ENCODE measurements at places on chromosomes 13 and 19.

DNA sequence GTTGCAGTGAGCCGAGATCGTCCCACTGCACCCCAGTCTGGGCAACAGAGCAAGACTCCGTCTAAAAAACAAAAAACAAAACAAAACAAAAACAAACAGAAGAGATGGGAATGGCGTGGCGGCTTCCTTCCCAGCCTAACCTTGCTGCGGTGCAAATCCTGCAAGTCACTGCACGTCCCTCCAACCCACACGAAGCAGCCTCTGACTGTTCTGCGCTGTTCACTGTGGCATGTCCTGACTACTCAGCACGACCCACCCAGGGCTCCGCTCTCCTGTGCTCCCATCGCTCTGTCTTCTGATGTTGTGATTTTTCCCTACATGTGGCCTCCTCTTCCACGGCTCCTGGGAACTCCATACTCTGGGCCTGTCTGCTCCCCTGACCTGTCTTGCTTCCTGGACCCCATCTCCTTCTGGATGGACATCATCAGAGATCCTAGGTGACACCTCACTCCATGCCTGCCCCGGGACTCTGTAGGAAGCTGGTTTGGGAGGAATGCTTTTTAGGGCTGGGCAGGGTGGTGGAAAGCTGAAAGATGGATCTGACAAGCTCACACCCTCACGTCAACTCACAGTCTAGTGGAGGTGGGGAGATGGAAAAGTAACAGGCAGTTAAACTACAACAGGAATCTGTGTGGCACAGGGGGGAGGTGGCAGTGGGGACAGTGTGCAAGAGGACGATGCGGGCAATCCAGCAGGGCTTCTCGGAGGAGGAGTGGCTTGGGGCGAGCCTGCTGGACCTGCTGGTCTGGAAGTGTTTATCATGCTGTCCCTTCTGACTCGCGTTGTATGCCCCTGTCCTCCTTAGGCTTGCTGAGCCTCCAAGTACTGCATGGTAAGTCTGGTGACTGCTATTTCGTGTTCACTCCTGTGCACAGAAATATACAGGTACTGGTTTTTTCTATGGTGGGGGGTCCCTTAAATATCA is 18.8 kb downstream of the ZSCAN5A start:
- DNase-seq: no peak

GRCh38 chr13:79295906-79296706 is 109.9 kb downstream of the RBM26 start:
- DNase-seq: no peak

GRCh38 chr13:25192936-25193335 is 20.8 kb upstream of the AMER2 start:
- DNase-seq: no peak

DNA sequence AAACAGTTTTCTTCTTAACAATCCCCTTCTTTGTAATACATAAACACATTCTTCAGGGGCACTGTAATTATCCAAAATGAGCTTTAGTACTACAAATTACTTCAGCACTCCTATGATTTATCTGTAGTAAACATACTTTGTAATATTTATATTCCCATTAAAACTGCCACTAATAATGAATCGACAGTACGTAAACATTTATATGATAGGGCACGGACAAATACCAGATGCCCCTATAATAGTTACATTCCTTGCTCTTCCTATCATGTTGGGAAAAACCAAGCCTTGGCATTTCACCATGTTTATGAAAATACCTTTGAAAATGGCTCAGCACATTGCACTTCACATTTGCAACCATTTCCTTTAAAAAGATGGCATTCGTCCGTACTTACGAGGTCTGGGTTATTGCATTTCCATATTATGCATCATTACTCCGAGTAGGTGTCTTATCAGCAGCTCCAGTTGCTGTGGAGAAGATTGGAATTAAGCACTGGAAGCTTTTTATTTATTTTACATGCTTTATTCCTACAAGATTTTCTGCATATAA is 1043.4 kb downstream of the DIAPH3 start:
- no peak for DNase-seq

DNA sequence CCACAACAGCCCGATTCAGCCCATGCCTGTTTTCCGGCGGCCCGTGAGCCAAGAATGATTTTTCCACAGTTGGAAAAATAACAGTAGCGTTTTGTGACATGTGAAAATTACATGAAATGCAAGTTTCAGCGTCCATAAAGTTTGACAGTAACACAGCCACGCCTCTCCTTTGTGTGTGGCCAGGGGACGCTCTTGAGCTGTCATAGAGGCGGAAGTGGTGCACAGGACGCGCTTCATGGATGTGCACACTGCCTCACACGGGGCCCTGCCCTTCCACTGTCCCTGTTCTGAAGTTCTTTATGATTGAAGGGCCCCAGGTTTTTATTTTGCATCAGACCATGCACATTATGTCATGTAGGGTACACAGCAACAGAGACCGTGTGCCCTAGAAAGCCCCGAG is 12.4 kb upstream of the ELAVL1 start:
- DNase-seq: peak; percentile 71

DNA sequence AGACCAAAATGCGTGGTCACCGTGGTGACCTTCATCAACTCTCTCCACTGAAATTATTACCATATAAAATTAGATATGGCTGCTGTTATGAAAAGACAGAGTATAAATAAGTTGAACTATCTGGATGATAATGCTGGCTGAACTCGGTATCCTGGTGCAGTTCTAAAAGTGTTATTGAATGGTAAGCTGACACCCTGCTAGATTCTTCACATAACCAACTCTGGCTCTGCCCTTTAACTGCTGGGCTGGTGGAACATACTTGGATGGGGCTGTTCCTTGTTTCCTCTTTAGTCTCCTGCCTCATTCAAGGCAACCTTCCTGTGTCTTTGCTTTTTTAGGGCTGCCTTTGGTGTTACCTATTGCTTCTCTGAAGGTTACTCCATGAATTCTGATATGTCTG is 106.9 kb downstream of the FGF9 start:
- DNase-seq: no peak

- no peak for DNase-seq
Measured at GRCh38 chr13:95508996-95509395, 43.5 kb upstream of the CLDN10 start.

DNA sequence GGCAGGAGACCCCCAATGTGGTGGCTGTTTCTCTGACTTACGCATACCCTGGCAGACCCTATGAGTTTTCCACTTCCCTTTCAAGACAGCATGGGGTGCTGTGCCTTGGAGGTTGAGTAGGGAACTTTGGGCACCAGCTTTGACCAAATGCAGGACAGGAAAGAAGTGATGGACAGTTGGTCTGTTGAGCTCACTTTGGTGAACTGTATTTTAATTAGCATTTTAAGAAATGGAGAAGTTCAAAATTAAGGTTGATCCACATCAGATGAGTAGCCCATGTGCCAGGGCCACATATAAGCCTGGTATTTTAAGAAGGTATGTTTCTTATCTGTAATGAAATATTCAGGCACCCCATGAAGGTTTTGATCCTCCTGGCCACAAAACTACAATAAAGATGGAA is 46.1 kb upstream of the RAP2A start:
- no peak for DNase-seq

- peak; percentile 61 for DNase-seq
Measured at GRCh38 chr19:49475995-49476880, 2.2 kb downstream of the FLT3LG start.

GRCh38 chr13:40384976-40385857 is 281.2 kb downstream of the FOXO1 start:
- no peak for DNase-seq

DNA sequence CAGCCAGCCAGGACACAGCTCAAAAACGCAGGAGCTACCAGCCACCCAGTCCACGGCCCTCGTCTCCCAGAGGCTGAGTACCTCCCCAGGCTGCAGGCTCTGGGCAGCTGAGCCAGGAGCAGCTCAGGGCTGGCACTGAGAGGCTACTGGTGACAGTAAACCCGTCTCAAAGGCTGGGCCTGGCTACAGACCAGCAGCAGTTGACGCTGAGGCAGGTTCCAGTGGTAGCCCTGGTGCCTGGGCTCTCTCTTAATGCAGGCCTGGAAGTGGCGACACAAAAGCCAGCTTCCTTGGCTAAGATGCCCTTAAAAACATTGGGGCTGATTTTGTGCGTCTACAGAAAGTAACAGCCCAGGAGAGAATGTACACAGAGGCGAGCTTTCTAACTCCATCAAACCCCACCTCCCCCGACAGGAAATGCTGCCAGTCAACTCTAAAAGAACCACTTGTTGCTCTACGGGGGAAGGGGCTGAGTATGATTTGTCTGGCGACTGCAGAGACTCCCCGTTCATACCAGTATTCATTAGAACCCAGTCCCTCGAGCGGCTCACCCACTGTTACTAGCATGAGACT is 126.3 kb downstream of the STK24 start:
- DNase-seq: no peak

- peak; percentile 16 for DNase-seq
Measured at GRCh38 chr13:33017323-33017929, 1.2 kb downstream of the KL start.

DNA sequence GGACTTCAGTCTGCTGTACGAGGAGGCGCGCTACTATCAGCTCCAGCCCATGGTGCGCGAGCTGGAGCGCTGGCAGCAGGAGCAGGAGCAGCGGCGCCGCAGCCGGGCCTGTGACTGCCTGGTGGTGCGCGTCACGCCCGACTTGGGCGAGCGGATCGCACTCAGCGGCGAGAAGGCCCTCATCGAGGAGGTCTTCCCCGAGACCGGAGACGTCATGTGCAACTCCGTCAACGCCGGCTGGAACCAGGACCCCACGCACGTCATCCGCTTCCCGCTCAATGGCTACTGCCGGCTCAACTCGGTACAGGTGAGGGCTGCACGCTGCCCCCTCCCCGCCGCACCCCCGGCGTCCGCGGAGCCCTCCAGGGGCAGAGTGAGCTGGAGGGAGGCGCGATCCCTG is 14.6 kb downstream of the KCTD15 start:
- peak; percentile 1 for DNase-seq

GRCh38 chr19:48493718-48494401 is 17.8 kb downstream of the LMTK3 start:
- DNase-seq: no peak

GRCh38 chr19:8388612-8388958 is 1.6 kb upstream of the RAB11B start:
- DNase-seq: no peak

DNA sequence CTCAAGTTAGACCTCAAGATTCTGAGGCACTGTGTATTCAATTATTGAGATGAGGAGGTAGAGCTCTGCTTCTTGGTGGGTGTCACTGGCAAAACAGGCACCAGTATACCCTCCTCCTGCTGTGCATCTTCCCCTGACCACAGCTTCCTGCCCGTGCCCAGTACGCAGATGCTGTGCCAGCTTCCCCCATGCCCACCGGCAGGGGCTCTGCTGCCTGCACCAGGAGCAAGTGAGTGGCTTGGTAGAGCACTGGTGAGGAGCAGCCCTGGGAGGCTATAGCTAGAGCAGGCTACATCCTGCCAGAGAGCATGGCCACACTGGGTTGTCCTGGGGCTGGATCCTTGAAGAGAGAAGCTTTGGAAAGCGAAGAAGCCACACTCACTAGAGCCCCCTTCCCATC is 21.0 kb upstream of the RNF17 start:
- DNase-seq: no peak

DNA sequence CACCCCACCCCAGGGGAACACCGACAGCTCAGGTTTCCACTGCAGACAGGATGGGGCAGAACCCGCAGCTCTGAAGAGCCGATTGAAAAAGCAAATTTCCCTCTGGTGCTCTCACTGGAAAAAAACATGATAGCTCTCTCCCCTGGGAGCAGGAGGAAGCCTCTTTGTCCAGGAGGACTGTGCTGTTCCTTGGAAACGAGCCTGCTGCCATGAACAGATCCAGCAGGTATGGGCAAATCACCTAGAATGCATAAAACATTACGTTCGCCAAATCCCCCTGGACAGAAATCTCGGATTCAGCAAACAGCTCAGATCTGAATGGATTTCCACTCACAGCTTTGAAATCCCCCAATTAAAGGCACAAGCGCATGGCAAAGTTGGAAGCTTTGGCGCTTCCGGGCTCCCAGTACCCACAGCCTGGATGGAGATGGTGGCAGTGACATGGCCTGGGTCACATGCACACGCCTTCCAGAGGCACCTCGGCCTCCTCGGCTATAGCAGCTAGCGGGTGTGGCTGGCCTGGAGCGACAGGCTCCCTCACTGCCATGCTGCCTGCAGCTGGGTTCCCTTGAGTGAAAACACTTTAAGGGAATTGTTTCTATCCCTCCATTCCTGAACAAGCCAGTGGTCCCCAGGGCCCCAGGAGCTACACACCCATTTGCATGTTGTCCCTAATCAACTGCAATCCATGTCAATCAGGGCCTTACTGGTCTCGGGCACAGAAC is 59.1 kb downstream of the CEBPG start:
- DNase-seq: no peak

DNA sequence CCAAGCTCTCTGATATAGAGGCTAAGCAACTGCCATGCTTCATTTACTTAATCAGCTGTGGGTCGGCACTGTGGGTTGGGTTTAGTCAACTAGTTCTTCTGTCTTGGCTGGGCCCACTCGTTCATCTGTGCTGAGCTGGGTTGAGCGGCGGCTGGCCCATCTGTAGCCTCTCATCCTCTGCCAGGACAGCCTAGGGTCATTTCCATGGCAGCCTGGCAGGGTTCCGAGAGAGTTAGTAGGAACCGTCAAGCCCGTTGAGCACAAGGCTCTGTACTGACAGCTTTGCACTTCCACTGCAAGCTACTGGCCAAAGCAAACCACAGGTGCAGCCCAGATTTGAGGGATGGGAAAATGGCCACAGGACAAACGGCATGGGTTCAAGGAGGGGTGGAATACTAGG is 6.6 kb upstream of the ZNF835 start:
- no peak for DNase-seq

- DNase-seq: no peak
Measured at GRCh38 chr19:18380843-18381242, 5.1 kb upstream of the GDF15 start.

DNA sequence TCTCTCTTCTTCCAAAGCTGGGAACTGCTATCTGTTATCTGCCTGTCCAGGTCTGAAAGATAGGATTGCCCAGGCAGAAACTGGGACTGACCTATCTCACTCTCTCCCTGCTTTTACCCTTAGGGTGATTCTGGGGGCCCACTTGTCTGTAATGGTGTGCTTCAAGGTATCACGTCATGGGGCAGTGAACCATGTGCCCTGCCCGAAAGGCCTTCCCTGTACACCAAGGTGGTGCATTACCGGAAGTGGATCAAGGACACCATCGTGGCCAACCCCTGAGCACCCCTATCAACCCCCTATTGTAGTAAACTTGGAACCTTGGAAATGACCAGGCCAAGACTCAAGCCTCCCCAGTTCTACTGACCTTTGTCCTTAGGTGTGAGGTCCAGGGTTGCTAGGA is 5.1 kb downstream of the KLK3 start:
- DNase-seq: no peak

GRCh38 chr13:83333614-83334388 is 548.5 kb downstream of the SLITRK1 start:
- DNase-seq: no peak

GRCh38 chr13:75220861-75221260 is 261.1 kb downstream of the TBC1D4 start:
- no peak for DNase-seq

DNA sequence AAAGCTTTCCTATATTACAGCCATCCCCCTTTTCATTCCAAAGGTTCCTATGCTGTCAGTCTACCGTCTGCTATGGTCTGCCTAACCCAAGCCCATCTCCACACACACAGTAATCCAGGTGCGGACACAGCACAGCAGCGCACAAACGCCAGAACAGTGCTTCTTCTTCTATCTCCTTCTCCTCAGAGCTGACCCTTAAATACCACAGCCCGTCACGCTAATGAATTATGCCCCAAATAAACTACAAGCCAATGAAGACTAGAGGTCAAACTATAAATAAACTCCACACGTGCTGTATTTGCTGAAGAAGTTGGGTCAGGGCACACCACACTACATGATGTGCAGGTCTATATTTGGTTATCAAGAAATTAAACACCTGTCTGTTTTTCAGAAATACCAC is 71.8 kb downstream of the TBC1D4 start:
- no peak for DNase-seq

- DNase-seq: no peak
Measured at GRCh38 chr13:40316301-40316700, 350.1 kb downstream of the FOXO1 start.

Data from B cell (primary cell).